ENCODE measurements at places on chromosomes 11 and 22.

DNA sequence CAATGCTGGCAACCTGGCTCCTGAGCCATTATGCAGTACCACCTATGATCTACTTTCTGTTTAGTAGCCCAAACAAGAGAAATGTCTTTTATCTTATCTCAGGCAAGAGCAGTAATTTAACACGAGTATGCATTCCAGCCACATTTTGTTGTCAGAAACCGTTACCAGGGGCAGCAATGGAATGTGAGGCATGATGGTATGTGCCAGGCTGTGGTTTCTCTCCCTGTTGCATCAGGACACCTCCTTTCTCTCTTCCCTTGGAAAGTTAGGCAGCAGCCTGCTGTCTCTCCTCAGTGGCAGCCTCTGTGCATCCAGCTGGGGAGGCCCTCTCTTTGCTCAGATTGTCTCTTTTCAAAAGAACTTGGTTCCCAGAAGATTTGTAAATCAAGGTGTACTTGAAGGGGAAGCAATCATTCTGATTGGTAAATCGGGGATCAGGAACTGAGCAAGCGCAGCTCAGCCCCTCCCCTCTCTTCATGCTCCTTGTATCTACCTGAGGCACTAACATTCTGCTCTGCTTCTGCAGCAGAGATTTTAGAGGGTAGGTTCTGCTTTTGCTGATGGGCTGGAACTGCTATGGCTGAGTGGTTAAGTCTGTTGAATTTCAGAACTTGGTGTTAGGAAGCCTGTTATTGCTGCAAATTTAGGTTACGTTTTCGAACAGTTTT lies 229.2 kb downstream of the ADAMTS15 start:
- DNase-seq, result no peak

GRCh38 chr11:118016104-118016503 lies 29.9 kb downstream of the IL10RA start:
- no peak for DNase-seq

DNA sequence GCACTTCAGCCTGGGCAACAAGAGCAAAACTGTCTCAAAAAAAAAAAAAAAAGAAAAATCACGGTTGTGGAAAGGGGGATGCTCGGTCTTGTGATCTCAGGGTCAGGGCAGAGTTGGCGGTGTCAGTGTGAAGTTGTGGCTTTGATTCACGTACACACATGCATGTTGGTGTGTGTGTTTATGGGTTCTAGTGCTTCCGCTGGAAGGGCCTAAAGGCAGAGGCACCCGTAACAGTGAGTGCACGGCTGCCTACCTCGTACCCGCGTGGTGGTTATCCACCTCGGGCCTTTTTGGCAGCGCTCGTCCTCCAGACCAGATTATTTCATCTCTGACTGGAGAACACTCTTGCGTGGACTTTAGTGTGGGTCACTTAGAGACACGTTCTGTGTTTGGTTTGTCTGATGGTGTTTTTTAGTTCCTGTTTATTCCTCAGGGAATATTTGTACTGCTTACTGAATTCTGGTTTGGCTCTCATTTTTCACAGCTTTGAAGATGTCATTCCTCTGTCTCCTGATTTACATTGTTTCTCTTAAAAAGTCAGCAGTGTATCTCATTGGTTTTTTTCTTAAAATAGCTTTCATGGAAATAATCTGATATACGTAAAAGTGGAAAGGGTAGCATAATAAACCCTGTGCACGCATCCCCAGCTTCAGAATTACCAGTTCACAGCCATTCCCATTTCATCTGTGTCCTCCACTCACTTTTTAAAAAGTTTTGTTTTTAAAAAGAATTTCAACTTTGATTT lies 15.6 kb downstream of the ZBED4 start:
- no peak for DNase-seq

GRCh38 chr11:61893981-61894380 lies 2.6 kb upstream of the FADS3 start:
- DNase-seq, result no peak

GRCh38 chr11:36288442-36289225 lies 590 bp downstream of the COMMD9 start:
- DNase-seq, result no peak

DNA sequence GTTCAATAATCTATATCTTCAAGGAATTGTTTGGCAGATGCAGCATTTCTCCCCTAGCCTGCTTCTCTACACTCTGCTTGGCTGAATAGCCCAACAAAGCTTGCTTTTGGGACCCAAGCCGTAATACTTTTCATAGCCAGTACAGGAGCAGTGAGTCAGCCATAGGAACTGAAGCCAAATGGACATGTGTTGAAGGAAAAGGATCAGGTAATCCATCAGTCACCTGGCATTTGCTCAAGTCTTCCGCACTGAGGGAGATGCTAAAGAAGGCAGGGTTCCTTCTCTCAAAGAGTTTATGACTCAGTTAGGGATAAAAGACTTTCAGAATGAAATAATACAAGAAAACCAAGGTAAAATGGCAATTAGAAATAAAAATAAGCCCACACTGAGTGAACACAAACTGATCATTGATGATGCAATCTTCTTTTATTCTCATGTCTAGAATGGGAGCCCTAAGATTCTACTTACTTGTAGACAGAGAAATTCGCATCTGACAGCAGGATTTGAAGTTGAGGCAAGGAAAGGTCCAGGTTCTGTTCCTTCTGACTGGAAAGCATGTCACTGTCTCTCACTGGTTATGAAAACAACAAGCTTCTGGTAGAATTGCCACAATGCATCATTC lies 13.2 kb downstream of the C11orf87 start:
- no peak for DNase-seq

- DNase-seq, result no peak
Observed at GRCh38 chr11:9462172-9462799, 1.5 kb downstream of the ZNF143 start.

GRCh38 chr11:121067453-121067852 lies 33.6 kb upstream of the TECTA start:
- no peak for DNase-seq

GRCh38 chr22:31124811-31125465 lies 2.2 kb downstream of the INPP5J start:
- DNase-seq, result no peak

DNA sequence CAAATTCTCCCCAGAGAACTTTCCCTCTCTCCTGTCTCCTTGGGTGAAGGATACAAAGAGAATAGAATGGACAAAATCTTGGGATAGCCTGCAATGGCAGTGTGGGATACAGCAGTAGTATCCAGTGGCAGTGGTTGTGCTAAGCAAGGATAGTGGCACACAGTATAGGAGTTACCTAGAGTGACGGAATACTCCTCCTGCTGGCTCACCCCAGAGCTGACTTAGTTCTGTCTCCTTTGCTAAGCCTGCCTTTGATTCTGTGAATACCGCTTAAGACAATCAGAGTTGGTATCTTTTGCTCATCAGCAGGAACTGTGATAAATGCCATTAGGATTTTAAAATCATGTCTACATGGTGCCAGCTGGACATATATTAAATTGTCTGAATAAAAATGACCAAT lies 404.3 kb downstream of the JRKL start:
- peak; percentile 9 for DNase-seq

DNA sequence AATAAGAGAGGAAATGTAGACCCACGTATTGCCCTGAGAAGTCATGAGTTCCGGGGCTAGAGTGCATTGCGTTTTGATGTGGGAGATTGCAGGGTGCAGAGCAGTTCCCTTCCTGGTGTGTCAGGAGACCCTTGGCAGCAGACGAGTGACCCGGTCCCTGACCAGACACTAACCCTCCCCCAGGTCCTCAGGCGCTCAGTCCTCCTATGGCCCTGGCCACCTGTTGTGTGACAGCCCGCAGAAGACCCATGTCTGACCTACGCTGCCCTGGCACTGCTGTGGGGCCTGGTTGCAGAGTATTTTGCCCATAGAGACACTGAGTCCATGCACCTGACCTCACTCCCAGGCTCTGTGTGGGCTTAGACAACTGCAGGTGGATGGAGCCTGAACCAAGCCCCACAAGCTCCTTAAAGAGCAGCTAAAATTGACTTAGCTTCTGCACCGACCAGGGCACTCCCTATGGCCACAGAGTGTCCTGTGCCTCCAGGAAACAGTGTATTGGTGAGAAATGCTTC lies 833.8 kb downstream of the TBC1D22A start:
- no peak for DNase-seq

- DNase-seq, result no peak
Observed at GRCh38 chr11:39205236-39205995, 2254.0 kb downstream of the LRRC4C start.

GRCh38 chr11:82546661-82547557 lies 186.8 kb downstream of the FAM181B start:
- no peak for DNase-seq

GRCh38 chr11:70473186-70473872 lies 75.0 kb downstream of the CTTN start:
- no peak for DNase-seq

DNA sequence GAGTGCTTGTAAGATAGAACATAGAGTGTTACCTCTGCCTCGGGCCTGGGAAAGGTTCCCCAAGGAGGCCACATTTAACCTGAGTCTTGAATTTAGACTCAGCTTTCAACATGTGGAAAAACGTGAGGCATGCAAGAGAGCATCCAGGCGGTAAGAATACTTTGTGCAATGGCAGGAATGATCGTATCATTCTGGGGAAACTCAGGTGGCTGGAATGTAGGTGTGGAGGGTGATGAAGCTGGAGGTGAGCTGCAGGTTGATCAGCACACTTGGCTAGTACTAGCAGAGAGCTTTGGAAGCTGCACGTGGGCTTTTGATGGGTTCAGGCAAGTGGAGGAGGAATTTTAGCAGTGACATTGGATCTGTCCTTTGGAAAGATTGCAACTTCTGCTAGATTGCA lies 270.3 kb upstream of the RAG2 start:
- DNase-seq, result no peak

- DNase-seq, result no peak
Observed at GRCh38 chr11:120704256-120704750, 192.8 kb downstream of the GRIK4 start.

DNA sequence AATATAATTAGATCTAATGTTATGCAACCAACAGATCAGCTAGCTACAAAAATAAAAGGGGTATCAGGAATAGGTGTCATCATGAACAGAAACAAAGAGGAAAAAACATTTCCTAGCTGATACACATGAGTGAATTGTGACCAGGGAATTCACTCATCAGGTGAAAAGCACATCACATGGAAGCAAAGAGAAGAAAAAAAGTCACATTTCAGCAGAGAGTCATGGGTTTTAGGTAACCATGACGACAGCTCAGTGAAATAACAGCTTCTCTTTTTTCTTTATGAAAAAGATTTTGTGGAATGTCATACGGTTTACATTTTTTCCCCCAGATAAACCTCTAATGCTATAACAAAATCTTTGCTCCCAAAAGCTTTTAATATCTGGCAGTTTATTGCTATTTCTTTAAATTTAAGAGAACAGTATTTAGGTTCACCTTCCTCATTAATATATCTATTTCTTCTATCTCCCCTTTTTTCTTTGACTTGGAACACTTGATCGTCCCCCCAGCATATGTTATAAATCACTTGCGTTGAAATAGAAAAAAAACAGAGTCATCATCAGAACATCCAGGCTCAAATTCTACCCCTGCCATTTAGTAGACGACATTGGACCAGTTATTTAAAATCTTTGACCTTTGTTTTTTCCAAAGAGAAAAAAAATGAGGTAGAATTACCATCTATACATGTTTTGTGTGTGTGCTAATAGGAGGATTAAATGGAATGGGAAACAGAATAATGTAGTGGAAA lies 5.3 kb downstream of the TYR start:
- no peak for DNase-seq

- DNase-seq, result no peak
Observed at GRCh38 chr11:76702336-76703128, 32.0 kb upstream of the LRRC32 start.

DNA sequence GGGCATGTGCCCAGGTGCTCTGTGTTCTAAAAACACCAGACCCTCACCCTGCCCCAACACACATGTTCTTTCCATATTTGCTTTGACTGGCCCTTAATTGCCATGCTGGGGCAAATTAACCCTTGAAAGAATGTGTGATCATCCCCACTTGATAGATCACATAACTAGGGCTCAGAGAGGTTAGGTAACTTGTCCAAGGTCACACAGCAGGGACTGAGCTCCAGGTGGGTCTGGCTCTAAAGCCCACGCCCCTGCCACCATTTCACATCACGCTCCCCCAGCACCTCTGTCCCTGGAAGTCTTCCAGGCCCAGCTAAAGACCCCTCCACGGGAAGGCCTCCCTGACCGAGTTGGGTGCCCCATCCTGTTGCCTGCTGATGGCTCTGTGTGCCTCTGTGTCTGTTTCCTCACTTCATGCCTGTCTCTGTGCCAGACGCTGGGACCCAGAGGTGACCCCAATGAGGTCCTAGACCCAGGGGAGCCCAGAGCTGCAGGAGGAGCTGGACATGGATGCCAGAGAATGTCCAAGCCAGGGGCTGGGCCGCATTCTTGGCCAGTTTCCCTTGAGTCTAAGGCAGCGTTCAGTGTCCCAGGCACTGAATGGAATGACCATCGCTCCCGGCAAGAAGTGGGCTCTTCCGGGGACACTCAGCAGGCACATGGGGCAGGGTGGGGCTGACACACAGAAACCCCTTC lies 79.7 kb downstream of the MYO7A start:
- no peak for DNase-seq

DNA sequence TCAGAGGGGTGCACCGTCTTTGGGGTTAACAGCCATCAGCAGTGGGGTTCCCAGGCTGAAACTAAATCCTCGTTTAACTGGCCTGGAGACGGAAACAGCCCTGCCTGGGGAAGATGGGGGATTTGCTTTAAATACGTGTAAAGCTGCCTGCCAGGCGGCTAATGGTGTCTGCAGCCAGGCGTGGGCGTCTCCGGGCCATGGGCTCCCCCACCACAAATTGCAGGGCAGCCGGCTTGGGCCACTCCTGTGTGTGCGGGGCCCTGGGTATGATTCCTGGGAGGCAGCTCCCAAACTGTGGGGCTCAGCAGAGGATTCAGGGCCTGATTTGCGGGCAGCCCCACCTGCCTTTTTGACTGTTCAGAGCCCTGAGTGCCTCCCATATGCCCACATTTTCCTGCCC lies 110.5 kb downstream of the KCNQ1 start:
- DNase-seq, result no peak

DNA sequence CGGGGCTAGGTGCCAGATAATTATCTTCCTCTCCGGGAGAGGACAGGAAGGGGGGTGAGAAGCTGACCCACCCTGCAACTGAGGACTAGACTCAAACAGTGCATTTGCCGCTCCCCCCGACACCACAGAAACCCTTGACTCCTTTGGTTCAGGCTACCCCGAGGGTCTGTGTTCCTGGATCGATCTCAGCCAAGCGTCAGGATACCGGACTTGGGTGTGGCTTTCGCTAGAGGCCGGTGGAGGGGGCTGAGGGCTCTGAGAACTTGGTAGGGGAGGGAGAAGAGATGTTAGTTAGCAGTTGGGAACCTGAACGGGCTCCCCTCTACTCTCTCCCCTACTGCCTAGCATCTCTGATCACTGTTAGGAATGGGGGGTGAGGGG lies 840 bp downstream of the SEZ6L start:
- DNase-seq, result peak; percentile 17
